Activated CD4-positive, alpha-beta T cell treated with anti-CD3 and anti-CD28 coated beads for 36 hours (primary cell): ENCODE measurements at places on chromosomes 6 and 20.
A peak's percentile ranks its signal among the peaks of the same experiment; 100 is the strongest.

- no peak for DNase-seq
These were observed 176.6 kb downstream of the PKHD1 start for GRCh38 chr6:51910851-51911250.

DNA sequence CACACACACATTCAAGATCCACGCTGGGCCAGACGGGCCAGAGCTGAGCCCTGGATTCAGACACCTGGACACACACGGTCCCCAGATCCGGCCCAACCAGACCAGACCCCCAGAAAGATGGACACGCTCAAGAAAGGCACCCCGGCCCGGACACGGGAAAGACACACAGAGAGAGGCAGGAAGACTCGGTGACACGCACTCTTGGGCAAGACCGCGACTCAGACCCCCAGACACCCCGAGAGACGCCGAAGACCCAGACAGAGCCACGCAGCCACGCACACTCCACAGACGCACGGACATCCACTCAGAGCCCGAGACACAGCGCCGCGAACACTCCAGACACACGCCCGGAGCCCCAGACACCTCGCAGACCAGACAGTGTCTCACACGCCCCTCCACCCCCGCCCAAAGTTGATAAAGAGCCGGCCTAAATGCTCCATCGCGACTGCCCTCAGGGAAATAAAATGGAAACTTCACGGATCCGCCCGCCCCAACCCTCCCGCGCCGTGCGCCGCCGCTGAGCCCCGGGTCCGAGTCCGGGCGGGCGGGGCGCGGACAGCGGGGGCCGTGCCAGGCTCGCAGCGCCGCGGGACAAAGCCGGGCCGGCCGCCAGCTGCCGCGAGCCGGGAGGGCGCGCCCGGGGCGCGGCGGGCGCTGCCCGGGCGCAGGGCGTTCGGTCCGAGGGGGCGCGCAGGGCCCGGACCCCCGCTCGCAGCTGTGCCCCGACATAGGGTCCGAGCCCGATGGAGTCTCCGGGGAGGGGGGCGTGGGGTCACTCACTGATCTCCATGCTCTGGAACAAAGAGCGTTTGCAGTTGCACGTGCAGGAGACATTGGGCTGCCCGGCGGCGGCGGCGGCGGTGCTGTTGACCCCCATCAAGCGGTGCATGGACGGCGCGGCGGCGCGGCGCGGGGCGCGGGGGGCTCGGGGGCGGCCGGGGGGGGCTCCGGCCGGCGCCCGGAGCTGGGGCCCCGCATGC, 831 bp downstream of the PMEPA1 start:
- DNase-seq, result peak; percentile 41

DNA sequence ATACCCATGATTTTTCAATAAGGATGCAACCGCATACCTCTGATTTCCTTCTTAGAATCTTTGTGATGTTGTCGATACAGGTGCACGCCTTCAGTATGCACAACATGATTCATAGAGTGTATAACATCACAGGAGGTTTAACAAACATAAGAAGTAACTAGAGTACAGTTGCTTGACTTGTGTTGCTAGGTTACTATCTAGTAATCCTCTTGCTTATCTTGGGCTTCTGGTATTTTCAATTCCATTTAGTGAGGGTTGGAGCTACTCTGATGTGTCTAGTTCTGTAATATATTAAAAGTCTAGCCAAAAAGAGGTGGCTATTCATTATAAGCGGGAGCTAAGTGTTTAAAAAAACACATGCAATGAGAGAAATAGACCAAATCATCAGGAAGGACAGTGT, 85.5 kb upstream of the TENT5A start:
- no peak for DNase-seq

DNA sequence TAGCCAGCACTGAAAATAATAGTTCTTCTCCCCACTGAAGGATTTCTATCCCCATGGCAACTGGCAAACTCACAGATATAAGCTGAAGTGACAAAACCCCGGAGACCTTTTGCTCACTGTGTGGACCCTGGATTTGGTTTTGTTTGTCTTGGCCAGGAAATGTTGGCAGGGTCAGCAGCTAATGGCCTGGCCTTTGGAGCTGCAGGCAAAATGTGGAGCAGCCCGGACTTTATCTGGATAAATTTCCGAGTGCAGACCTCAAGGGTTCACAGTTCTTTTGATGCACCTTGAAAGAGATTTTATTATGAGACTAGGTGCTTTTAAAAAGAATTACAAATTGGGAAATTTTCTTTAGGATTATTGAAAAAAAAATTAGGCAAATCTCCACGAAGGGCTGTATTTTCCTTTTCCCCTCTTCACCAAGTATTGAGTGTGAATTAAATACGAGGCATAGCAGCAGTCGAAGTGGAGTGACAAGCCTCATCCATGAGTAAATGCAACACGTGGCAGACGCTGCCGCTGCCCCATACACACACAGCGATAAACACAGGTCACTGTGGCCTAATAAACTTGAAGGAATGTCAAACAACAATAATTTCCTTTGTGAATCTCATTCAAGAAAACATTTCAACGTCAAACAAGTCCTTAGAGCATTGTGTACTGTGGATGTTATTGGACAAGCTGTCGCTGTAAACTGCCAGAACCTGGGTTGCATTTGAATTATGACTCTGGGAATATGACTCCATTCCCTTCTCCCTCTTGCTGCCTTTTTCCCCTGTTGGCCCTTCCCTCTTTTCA, 35.1 kb upstream of the CCN6 start:
- DNase-seq, result no peak

DNA sequence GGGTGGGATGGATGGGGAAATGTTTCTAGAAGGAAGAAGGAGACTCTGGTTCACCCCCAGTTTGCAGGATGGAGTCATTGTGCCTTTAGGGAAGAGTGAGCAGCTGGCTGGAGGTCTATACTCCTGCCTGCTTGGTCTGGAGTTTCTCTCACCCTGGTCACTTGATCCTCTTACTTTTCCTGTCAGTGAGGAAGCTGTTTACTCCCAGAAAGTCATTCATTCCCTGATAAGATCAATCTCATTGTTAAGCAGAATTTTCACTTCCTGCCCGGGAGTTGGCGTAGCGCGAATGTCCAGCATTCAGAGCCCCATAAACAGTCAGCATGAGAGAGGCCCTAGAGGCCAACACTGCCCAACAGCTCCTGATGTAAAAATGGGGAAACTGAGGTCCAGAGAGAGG, 70.4 kb upstream of the SIRPA start:
- DNase-seq, result no peak

DNA sequence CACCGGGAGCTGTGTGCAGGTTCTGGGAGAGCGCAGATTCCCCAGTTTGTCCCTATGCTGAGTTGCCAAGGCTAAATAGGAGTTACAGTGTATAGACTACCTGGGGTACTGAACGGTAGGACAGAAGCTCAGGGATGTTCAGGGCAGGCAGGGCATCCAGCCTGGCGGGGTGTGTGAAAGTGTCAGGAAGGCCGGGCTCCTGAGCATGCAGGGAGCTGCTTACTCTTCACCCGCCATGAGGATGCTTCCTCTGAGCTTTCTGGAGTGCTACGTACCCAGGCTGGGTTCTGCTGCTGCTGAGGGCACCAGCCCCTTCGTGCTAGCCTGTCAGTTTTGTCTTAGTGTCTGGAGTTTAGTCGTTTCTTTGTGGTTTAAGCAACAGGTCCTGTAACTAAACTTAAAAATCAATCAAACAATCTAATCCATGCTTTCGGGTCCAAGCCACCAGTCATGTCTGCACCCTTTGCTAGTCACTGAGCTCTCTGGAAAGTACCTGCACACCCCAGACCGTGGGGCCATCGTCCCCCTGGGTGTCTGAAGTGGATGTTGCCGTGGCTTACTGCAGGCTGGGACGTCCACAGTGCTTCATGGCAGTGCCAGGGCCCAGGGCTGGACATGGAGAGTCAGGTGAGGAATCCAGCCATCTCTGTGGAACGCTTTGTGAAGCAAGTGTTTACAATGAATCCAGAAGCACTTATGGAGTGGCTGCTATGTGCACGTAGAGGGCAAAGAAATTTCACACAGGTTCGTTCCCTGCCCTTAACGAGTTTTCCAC, 220.3 kb upstream of the SNX9 start:
- no peak for DNase-seq

- no peak for DNase-seq
These were observed 395.0 kb downstream of the SMOC2 start for GRCh38 chr6:168835991-168836390.

DNA sequence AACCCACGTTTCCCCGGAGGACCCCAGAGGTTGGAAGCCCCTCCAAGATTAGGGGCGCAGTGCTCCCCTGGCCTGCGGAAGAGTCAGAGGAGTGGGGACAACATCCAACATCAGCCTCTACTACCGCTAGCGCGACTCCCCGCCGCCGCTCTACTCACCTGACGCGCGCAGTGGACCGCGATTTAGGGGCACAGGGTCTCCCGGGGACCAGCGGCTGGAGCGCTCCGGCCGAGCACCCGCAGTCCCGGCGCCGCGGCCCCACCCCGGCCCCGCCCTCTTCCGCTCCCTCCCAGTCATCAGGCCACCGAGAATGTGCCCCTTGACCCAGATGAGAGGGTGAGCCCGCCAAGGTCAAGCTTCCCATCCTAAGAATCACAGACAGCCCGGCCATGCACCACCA, at the start of gene ZFP57:
Gene ZFP57, minus strand, starts transcription at position 249 of the 400 bp plus-strand sequence. CDS start 4,149 bp downstream, outside the sequence.
- no peak for DNase-seq

GRCh38 chr20:36060676-36061075, 92.3 kb downstream of the CNBD2 start:
- DNase-seq, result no peak

DNA sequence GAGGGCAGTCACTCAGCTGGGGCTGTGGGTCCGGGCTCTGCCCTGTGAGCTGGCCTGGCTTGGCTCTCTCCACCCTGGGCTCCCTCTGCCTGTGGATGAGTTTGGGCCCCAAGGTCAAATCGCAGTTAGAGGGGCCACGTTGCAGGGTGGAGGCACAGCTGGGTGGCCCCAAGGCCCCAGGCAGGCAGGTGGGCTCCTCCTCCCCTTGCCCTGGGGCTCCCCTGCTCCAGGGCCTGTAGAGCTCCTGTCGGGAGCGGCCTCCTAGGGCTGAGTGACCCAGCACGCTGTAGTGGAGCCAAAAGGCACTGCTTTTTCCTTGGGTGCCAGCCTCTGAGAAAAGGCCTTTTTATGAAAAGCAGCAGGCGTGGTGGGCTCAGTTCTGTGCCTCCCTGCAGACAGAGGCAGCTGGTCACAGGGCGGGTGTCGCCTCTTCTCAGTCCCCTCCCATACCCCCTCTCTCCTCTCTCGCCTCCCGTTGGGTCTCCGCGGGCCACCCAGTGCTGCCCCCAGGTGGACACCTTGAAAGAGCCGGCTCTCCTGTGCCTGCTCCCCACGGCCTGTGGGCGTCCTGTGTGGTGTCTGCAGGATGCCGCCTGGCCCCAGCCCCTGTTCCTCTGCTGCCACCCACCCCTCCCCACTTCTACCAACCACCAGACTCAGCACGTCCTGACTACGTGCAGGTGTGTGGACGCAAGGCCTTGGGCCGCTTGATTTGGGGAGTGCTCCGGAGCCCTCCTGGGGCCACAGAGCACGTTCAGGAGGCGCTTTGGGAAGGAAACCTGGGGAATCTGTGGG, 13.2 kb downstream of the SS18L1 start:
- peak; percentile 86 for DNase-seq

- no peak for DNase-seq
These were observed 33.3 kb upstream of the GRM4 start for GRCh38 chr6:34179106-34179720.

- no peak for DNase-seq
These were observed 1.7 kb upstream of the C20orf203 start for GRCh38 chr20:32675223-32675975.

DNA sequence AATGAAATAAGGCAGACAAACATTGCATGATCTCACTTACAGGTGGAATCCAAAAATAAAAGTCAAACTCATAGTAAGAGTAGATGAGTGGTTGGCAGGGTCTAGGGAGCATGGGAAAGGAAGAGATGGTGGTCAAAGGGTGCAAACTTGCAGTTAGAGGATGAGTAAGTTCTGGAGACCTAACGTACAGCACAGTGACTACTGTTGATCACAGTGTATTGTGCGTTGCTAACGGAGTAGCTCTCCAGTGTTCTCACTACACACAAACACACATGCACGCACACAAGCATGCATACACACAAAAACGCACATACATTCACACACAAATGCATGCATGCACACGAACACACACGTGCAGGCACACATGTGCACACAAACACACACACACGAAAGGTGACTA, 54.9 kb downstream of the LY86 start:
- no peak for DNase-seq

DNA sequence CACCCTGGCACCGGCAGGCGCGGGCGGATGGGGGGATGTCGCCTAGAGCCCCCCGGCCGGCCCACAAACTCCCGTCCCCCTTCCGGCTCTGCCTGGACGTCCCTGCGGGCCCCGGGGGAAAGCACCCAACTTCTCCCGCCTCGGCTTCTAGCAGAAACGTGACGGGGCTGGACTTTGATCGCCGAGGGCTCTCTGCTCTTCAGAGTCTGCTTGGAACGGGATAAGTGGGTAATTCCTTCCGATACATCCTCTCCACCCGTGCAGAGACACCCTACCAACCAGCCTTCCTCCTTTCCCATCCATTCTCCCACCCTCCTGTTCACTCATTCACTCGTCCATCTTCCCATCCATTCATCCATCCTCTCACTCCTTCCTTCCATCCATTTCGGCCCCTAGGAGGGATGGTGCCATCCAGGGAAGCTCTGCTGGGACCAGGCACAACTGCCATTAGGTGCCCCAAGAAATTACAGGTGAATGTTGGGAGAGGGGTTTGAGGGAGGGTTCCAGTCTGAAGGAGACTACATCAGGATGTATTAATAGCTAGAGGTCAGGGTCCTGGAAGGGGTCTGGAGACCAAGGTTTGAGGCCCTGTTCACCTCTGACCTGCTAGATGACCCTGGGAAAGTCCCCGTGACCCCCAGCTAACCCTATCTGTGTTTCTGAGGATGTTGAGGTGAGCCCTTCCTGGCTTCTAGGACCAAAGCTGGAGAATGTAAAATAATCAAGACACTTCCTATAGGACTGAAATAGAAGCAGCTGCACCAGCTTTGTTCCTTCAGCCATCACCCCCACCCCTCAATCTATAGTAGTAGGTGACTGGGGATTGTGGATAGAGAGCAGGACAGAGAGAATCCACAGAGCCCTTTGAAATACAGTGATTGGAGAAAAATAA, 538 bp downstream of the TTLL9 start:
- no peak for DNase-seq

DNA sequence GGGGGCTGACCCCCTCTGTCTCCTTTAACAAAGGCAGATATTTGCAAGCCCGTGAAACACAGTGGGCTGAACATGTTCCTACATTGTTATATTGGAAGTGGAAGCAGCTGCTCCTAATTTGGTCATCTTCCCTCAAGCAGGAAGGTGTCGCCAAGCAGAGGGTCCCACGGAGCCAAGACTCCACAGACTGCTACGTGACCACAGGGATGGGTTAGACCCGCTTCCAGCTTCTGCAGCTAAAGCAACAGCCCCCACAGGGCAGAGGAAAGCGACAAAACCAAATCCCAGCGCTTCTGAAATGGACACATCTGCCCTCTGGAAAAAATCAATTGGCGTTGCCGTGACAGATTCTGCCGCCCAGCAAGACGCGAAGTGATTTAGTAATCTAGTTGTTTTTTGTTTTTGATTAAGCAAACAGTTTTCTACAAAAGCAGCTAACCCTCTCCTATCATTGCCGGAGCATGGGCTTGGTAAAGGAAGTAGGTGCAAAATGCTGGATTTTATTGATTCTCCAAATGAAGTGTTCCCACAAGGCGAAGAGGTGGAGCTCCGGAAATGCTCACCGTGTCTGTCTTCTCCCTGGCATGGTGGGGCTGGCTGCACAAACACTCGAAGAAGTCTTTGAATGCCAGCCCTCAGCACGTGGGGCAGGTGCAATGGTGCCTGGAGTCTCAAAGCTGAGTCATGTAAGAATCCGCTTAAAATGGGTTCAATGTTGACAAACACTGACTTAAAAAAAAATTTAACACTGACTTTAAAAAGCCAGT, 79.4 kb upstream of the FRMD1 start:
- no peak for DNase-seq
